ENCODE measurements at places on chromosomes 7 and 10. TPM values are rescaled to one million over a fixed set of nuclear protein-coding genes. Genes with fewer than 3 reads are reported as not detected.

DNA sequence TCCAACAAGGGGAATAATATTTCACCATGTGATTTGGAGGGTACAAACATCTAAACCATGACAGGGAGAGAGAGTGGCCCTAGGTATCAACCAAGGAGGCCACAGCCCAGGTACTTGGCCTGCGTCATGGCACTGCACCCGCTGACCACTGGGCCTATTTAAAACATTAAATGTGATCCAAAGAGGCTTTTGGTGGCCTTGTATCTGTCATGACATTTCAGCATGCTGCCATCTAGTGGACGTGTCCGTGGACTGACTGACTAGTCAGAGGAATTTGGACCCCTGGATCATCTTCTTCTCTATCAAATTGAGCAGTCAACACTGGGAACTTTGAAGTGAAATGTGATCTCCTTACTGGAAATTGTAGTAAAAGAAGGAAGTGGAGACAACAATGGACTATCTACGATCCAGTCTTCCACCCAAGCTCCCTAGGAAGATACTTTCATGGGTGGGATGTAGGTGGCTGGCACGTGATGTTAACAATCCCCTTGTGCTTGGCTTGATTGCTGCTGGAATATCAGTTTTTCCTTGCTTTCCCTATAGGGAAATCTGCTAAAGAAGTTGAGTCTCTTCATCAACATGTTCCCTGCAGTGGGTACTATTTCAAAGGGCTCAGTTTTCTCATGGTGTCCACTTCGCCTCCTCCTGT is 24.6 kb upstream of the ITGA8 start:
- DNase-seq = no peak

- no peak for DNase-seq
Observed at GRCh38 chr7:77262316-77262715, 62.7 kb upstream of the FGL2 start.

The SORCS3 gene
- 0.11 TPM for total RNA-seq

The ANKRD7 gene
- total RNA-seq = not detected
